ENCODE measurements at places on chromosomes 5 and 9.

GRCh38 chr5:144815131-144815530, 644.5 kb downstream of the KCTD16 start:
- no peak for DNase-seq

- DNase-seq, result no peak
Observed at GRCh38 chr9:98002808-98003207, 19.7 kb downstream of the ANP32B start.

- no peak for DNase-seq
Observed at GRCh38 chr9:131739959-131740648, at the start of gene RAPGEF1. TSS of gene RAPGEF1 (minus strand) at chr9:131740076. CDS start at chr9:131739830, 246 bp downstream.

GRCh38 chr5:891837-892393, 686 bp downstream of the BRD9 start:
- peak; percentile 19 for DNase-seq

GRCh38 chr5:78793907-78794662, 145.5 kb upstream of the LHFPL2 start:
- no peak for DNase-seq

- DNase-seq, result no peak
Observed at GRCh38 chr5:97628807-97629206, 445.8 kb upstream of the RIOK2 start.

DNA sequence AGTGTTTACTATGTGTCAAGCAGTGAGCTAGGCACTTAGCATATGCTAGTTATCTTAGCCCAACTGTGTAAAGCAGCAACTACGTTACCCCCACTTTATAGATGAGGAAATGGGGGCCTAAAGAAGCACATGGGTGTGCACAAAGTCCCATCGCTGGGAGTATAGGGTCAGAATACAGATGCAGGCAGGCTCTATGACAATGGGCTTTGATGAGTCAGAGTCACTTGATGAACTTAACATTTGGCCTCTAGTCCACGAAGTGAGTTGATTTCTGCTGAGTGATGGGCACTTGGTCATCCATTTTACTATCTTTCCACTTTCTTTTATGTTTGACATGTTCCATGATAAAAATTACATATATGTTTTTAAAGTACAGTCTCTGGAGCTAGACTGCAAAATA, 204.3 kb downstream of the TRIM32 start:
- DNase-seq, result peak; percentile 29

DNA sequence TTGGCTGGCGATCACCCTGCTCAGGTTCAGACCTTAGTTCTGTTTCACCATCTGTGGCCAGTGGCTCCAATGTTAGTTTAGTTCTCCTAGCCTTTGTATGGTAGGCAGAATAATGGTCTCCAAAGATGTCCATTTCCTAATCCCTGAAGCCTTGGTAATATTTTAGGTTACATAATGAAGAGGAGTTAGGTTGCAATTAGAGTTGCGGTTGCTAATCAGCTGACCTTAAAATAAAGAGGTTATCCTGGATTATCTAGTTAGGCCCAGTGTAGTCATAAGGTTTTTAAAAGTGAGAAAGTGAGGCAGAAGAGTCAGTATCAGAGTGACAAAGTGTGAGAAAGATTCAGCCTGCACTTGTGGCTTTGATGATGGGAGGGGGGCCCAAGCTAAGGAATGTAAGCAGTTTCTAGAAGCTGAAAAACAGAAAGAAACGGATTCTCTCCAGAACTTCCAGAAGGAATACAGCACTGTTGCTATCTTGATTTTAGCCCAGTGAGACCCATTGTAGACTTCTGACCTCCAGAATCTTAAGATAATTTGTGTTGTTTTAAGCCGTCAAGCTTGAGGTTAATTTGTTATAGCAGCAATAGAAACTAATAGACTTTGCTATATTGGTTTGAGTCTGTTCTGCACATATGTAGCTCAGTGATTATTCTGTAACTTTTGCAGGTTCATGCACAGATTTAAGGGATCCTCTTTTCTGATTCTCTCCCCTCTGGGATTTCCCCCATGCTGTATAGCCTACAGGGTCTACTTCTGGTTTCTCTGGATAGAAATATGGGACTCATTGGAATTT, 21.6 kb downstream of the LNPEP start:
- DNase-seq, result no peak

DNA sequence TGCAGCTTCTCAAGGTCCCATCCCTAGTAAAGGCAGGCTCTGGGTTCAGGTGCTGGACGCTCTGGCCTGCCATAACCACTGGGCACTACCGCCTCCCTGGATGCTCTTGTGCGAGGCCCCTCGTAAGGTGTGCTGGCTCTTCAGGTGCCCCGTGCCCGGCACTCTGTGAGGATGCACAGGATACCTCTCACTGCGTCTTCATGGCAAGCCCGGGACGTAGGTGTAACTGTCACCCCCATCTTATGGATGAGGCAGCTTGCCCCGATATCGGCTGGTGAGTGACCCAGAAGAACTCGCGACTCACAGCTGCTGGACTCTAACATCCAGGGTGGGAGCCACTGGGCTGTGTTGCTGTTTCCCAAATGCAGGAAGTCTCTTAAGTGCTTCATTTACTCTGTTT, 79.0 kb downstream of the GTF3C4 start:
- DNase-seq, result no peak

DNA sequence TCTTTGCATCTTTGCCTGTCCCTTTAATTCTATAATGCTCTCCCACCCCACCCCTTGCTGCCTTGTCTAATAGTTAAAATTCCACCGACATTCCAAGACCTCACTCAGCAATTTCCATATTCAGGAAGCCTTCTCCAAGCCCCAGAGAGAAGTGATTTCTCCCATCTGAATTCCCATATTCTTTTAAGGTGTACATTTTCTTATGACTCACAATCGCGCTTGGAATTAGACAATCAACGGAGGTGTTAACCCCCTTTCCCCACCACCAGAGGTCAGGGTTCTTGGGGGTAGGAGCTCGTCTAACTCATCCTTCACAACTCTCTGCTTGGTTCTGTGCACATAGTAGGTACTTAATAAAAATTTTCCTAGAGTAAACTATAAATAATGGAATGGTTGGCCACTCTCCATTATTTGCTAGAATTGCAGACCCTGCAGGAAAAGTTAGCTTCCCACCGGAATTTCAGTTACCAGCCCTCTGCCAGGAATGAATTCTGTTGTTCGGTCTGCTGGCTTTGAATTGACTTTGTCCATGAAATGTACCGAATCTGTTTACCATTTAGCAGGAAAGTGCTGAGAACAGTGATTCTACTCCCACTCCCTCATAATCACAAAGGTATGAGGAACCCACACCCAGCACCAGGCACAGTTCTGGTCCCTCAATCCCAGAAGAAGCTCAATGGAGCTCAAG, 5.0 kb downstream of the KCNIP1 start:
- no peak for DNase-seq

- peak; percentile 32 for DNase-seq
Observed at GRCh38 chr9:22100626-22101025, 91.5 kb upstream of the CDKN2B start.

- DNase-seq, result peak; percentile 89
Observed at GRCh38 chr5:137078171-137078665, 420.9 kb downstream of the SPOCK1 start.

DNA sequence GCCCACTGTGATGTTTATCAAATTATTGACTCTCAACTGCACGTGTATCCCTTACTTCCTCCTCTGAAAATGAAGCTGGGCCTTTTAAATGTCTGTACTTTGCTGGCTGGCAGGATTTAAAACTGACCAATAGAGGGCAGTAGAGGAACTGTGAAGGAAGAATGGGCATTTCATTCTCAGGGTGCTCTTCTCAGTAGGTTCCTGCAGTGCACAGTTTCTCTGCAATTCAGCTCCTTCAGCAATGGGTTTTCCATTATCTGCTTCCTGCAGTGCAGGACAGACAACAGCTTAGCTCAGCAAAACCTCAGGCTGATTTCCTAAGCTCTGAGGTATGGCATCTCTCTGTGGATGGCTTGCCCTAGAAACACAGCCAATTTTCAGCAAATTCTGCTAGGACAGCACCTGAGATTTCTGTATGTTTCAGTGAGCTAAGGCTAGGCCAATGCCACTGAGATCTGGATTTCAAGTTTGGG, 298.4 kb upstream of the PRDM9 start:
- peak; percentile 19 for DNase-seq

- no peak for DNase-seq
Observed at GRCh38 chr5:25948278-25948677, 1090.1 kb downstream of the CDH9 start.

DNA sequence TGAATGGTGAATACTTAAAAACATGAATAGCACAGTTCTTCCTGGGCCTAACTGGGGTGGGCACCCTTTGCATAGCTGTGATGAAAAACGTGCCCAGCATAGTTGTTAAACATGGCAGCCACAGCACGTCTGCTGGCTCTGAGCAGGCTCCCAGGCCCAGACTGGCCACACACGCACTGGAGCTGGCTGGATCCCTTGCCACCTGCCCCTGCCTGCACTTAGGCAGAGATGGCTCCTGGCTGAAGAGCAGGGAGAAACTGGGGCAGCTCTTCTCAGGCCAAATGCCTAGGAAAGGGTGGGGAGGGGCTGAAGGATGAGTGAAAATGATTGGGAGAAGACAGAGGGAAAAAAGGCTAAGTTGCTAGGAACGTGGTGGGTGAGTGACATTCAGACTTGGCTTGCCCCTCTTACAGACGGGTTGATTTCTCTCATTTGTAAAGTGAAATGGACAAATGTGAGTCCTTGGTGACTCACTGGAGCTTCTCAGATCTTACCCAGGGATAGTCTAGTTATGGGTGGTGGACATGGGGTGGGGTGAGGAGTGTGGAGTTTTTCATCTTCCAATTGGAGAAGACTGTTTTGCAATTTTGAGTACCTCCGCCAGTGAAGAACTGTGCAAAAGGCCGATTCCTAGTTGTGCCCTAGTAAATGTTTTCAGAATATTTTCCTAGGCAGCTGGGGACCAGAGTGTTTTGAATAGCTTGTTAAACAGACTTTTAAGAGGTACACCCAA, 42.4 kb downstream of the TRIO start:
- peak; percentile 94 for DNase-seq
